ENCODE measurements at places on chromosomes 1 and 21. TPM values are rescaled to one million over a fixed set of nuclear protein-coding genes. Genes with fewer than 3 reads are reported as not detected.

The OR2T2 gene
- total RNA-seq, result not detected

The TMEM82 gene
- not detected for total RNA-seq

The ODF2L gene
- total RNA-seq, result 15.7 TPM

The LCE2B gene
- not detected for total RNA-seq

The PCBP3 gene
- not detected for total RNA-seq

The HMGCL gene
- 72.5 TPM for total RNA-seq

The NPHS2 gene
- not detected for total RNA-seq

The NTRK1 gene
- total RNA-seq, result not detected

The GOLT1A gene
- 8.5 TPM for total RNA-seq

All from Caki2 (cell line).